Mucosa of gallbladder (tissue), 1 donor: ENCODE measurements at places on chromosomes 5 and 9. TPM values are rescaled to one million over a fixed set of nuclear protein-coding genes. Genes with fewer than 3 reads are reported as not detected.

DNA sequence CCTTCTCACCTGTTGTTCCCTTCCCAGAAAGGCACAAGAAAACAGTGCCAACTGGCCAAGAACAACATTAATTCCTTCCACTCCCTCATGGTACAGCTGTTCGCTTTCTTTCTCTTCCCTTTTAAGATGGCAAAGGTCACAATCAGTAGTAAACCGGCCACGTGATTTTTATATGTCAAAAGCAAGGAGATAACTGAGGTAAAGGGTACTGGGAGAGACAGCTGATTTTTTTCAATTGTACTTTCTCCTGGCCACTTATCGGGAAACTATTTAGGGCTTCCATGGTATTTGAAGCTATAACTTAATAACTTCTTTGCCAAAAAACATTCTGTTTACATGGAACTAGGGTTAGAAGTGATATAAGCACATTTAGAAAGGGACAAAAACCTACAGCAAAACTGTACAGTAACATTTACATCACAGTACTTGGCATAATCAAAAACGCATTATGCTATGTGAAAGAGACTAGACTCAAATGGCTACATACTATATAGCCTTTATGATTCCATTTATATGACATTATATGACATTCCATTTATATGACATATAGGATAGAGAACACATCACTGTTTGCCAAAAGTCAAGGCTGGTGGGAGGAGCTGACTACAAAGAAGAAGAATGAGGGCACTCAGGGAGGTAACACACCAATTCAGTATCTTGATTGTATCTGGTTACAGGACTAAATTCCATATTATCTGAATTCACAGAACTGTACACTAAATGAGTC is 24.8 kb downstream of the PLPP1 start:
- DNase-seq: no peak

DNA sequence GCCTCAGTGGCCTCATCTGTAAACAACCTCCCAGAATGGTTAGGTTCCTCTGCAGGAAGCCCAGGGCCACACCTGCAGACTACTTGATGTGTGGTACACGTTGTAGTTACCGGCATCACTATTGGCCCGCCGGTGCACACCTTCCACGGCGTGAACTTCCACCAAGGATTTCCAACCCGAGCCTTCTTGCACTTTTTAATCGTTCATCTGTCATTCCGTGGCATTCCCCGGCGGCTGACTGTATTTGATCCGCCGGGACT is 5.3 kb upstream of the TRIM41 start:
- DNase-seq: no peak

DNA sequence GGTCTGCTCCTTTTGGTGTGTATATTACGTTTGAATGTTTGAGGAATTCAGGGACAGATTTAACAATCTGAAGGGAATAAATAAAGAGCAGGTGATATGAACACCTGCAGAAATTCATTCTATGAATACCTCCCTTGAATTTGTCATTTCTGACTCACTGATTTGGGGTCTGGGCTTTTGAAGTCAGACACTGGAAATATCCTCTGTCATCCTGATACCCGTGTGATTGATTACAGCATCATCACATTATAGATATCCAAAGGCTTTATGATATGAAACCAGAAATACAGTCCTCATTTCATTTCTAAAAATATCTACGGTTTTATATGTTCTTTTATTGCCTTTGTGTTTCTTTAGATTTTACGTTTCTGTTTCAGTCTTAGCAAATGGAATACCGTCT is 68.5 kb downstream of the TMEM232 start:
- no peak for DNase-seq

DNA sequence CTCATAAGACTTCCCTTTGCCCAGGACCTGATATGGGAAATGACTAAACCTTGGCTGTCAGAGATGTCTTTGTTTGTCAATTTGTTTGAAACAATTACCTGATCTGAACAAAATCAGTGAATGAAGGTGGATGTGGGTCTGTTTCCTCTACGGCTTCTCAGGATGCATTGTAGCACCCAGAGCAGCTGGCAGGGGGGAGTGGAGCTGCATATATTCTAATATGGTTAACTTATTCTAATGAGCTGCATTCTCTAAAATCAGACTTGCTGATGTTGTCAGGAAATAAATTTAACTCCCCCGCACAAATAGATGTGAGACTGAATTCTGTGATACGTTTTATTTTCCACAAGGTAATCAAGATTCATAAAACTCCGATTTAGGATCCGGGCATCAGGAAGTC is 665.4 kb downstream of the MAT2B start:
- no peak for DNase-seq

DNA sequence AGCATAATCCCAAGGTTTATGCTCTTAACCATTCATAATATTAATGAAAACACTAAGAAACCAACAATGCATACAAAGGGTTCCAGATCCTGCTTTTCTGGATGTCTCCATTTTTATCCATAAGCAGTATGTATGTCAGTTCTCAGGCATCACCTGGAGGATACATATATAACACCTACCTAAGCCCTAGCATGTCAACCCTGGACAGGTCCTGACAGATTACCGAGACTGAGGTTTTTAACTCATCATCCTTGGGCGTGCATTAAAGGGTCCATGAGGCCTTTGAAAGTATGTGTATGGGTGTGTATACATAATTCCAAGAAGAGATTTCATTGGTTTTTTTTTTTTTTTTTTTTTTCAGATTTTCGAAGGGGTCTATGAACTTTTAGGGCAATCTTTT is 70.6 kb downstream of the SH3TC2 start:
- DNase-seq: no peak

- no peak for DNase-seq
Measured at GRCh38 chr5:83199126-83199525, 121.8 kb downstream of the XRCC4 start.

- no peak for DNase-seq
Measured at GRCh38 chr9:88184976-88185375, 46.7 kb upstream of the SPATA31C2 start.

DNA sequence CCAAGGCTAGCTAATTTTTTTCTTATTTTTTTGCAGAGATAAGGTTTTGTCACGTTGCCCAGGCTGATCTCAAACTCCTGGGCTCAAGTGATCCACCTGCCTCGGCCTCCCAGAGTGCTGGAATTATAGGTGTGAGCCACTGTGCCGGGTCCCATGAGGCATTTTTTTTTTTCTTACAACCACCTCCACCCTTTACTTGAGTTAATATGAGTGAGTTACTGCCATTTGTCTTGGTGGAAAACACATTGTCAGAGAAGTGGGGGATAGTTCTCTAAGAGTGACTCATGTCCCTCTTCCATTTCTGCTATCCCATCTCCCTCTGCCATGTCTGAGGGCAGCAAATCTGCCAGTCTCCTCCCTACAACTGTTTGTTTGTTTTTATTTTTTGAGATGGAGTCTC is 163.4 kb upstream of the CLINT1 start:
- no peak for DNase-seq

- no peak for DNase-seq
Measured at GRCh38 chr5:10343486-10343885, 10.0 kb upstream of the MARCHF6 start.

DNA sequence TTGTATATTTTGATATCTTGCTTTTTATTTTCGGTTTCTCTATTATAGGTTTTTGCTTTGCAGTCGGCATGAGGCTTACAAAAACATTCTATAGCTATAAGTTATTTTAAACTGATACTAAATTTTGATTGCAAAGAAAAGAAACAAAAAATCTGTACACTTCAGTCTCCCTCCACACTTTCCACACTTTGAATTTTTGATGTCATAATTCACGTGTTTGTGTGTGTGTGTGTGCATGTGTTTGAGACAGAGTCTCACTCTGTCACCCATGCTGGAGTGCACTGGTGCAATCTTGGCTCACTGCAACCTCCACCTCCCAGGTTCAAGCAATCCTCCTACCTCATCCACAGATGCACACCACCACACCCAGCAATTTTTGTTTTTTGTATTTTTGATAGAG is 124.9 kb downstream of the MRPS30 start:
- no peak for DNase-seq

GRCh38 chr9:120369608-120370220 is 210.3 kb downstream of the CDK5RAP2 start:
- DNase-seq: no peak

DNA sequence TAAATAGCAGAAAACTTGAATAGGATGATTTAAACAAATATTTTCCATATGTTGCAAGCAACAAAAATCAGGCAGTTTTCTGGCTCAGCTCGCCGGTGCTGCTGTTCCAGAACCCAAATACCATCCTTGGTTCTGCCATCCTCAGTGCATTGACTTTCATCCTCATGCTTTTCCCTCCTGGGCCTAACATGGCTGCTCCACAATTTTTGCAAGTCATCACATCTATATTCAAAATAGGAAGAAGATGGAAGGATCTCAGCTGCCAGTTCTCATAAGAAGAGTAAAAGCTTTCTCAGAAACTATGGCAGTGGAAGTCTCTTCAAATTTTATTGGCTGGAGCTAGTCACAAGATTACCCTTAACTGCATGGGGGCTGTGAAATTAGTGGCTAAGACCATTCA is 136.7 kb downstream of the STARD4 start:
- no peak for DNase-seq

DNA sequence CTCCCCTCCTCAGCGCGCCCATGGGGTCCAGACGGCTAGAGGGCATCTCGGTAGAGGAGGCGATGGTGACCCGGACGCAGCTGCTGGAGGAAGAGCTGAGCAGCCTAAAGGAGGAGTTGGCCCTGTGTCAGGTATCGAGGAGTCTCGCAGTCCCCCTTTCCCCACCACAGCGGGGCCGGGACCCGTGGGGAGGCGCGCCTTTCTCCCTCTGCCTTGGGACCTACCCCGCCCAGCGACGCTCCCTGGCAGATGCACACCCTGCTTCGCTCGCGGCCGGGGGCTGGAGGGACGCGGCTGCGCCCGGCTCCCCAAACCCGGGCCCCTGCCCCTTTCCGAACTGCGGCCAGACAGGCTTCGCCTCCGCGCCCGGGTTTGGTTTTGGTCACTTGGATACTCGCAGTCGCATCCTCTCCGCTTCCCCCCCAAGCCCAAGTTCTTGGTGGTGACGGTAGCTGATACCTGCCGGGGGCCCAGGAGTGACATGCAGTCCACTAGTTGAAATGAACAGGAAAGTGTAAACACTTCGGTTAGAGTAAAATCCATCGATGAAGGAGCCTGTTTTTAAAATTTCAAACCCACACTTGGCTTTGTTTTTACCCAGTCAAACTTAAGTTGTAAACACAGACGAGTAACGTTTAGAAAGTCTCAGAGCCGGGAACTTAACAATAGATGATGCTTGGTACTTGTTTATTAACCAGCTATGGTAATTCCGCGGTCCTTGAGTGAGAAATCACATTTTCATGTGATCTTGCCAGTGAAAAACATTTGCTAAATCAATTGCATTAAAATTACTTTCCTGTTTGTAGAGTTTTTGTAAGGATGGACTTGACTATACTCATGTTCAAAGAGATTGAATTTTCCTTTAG is 688 bp downstream of the CNTLN start:
- DNase-seq: peak; percentile 13

Gene IFNA13
- not detected for total RNA-seq

Gene SNCB
- total RNA-seq: 0.14 TPM

Gene TOMM5
- total RNA-seq: 53.9 TPM

Gene FGD3
- total RNA-seq: 8.2 TPM

Gene COL23A1
- 0.86 TPM for total RNA-seq

Gene EGFLAM
- 4.3 TPM for total RNA-seq

Gene DDX4
- not detected for total RNA-seq
